ENCODE measurements at places on chromosomes 11 and 22.

DNA sequence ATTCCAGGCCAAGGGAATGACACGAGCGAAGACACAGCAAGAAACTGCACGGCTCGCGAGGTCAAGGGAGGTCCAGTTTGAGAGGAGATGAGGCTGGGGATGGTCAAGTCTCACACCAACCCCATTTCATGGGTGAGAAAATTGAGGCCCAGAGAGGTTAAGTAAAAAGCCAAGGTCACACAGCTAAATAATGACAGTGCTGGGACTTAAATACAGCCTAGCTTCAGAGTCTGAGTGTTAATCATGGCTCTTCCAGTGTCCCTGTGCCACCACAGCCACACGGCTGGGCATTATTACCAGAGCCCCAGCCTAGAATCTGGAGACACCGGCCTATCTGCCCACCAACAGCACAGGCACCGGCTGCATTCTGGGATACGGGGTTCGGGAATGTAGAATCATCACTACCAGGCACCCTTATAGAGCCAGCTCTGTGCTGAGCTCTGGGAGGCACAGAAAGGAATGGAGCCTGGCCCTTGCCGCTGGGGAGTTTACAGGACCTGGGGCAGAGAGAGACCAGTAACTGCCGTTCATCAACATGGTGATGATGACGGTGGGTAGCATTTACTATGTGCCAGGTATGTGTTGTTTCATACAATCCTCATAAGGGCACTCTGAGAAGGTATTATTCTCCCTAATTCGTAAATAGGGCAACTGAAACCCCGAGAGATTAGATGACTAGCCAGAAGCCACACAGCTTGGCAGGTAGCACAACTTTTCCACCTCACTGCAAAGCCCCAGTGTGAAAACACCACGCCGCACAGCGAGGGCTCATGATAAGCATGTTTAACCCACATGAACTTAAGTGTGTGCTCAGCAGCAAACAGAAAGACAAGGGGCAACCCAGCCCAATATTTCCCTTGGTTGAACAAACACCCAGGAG is 51.8 kb downstream of the CD6 start:
- no peak for DNase-seq

DNA sequence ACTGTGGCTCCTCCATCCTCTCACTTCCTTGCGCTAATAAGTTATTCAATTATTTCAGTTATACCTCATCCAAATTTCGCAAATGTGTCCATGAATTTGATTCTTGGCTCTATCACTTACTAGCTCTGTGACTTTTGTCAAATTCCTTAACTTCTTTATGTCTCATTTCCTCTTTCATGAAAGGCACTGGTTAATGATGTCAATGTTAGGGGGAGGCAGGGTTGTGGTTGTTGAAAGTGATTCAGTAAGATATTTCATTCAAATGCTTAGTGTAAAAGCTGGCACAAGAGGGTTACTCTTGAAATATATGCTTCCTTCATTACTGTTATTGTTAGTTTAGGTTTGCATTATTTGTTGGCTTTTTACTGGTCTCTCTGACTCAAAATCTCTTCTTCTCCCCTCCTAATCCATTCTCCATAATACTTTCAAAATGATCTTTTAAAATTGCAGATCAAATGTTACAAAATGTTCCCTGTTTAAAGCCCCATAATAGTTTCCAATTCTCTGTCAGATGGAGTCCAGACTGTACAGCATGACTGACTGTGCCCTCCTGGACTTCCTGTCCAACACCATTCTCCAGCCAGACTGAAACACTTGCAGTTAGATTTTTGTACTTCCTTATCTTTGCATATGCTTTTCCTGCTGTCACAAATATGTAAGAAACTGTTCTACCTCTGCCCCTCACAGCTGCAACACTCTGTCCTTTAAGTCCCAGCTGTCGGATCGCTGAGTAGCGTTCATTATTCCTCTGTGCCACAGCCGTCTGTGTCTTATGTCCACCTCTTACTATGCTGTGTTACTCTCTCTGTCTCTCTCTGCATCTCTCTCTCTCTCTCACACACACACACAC is 510.6 kb upstream of the RAG2 start:
- no peak for DNase-seq

- DNase-seq: no peak
These were observed 138.2 kb upstream of the MTMR2 start for GRCh38 chr11:96062134-96062533.

DNA sequence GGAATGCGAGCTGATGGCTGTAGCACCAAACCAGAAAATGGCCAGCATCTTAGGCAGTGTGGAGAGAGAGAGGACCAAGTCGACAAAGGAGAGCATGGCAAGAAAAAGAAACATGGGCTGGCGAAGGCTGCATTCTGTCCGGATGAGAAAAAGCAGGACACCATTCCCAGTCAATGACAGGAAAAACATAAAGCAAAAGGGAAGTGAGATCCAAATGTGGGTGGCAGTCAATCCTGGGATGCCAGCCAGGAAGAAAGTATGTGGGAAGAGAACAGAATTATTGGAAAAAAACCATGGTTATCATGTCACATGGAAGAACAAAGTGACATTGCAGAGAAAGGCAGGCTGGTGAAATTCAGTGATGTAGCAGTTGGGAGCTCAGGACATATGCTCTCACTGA is 36.9 kb upstream of the OR56A1 start:
- no peak for DNase-seq

- no peak for DNase-seq
These were observed 21.2 kb upstream of the FEZ1 start for GRCh38 chr11:125517116-125517770.

DNA sequence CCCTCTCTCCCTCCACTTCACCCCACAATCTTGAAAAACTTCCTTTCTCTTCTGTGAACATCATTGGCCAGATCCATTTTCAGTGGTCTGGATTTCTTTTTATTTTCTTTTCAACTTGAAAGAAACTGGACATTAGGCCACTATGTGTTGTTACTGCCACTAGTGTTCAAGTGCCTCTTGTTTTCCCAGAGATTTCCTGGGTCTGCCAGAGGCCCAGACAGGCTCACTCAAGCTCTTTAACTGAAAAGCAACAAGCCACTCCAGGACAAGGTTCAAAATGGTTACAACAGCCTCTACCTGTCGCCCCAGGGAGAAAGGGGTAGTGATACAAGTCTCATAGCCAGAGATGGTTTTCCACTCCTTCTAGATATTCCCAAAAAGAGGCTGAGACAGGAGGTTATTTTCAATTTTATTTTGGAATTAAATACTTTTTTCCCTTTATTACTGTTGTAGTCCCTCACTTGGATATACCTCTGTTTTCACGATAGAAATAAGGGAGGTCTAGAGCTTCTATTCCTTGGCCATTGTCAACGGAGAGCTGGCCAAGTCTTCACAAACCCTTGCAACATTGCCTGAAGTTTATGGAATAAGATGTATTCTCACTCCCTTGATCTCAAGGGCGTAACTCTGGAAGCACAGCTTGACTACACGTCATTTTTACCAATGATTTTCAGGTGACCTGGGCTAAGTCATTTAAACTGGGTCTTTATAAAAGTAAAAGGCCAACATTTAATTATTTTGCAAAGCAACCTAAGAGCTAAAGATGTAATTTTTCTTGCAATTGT is 92.3 kb downstream of the CD44 start:
- DNase-seq: no peak

DNA sequence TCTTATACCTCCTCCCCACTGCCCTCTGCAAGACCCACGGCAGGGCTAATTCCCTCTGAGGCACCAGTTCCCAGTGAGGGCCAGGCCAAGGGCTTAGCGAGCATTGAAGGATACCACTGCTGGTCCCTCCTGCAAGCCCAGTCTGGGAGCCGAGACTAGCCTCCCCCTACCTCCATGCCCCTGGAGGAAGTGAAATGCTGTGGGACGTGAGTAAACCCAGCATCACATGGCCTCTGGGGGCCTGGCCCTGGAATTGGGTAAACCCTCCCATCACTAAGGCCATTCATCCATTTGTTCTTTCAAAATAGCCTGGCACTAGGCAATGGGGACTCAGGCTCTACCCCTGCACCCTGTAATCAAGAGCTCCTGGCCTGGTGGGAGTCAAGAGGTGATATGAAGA is 24.7 kb downstream of the ARAP1 start:
- no peak for DNase-seq

GRCh38 chr22:23068096-23068831 is 2.1 kb upstream of the GNAZ start:
- DNase-seq: no peak

- no peak for DNase-seq
These were observed 14.1 kb downstream of the SLC35C1 start for GRCh38 chr11:45818961-45819605.

GRCh38 chr11:31981457-31981856 is 109.4 kb upstream of the RCN1 start:
- DNase-seq: no peak

DNA sequence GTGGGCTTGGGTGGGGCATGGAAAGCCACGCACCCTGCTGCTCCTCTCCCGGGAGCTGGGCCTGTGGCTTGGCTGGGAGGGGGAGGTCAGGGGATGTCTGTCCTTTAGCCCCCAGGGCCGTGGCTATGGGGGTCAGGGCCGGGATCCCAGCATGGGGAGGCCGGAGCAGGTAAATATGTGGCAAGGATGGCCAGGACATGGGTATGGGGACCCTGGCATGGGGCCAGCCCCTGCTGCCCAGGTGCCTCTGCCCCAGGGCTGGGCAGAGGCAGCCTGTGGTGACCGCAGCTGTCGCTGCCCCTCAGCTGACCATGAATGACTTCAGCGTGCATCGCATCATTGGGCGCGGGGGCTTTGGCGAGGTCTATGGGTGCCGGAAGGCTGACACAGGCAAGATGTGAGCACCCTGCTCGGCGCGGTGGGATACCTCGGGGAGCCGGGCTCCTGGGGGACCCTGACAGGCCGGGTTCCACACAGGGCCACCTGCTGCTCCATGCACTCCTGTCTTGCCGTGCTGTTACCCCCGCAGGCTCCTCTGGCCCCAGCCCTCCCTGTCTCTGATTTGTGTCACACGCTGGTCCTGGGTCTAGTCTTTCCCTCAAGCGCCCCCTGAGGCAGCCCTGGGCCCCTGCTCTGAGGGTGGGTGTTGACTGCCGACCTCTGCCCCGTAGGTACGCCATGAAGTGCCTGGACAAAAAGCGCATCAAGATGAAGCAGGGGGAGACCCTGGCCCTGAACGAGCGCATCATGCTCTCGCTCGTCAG is 8.1 kb upstream of the ANKRD13D start:
- DNase-seq: no peak

- no peak for DNase-seq
These were observed 953 bp upstream of the LRP5 start for GRCh38 chr11:68311160-68312116.

GRCh38 chr11:11389238-11389637 is 36.2 kb upstream of the CSNK2A3 start:
- DNase-seq: no peak

- no peak for DNase-seq
These were observed 775.6 kb upstream of the CCDC90B start for GRCh38 chr11:84061726-84062125.

GRCh38 chr22:23796461-23796860 is 9.7 kb downstream of the SMARCB1 start:
- no peak for DNase-seq

- no peak for DNase-seq
These were observed 4.3 kb upstream of the GP1BB start for GRCh38 chr22:19719050-19719482.

- DNase-seq: no peak
These were observed 1.1 kb downstream of the GNAZ start for GRCh38 chr22:23071230-23072076.

- DNase-seq: no peak
These were observed 9.9 kb downstream of the CSTF3 start for GRCh38 chr11:33151399-33151798.

- DNase-seq: no peak
These were observed at the start of gene MOB2 for GRCh38 chr11:1486054-1486825. TSS of gene MOB2 (minus strand) at chr11:1486779. CDS start at chr11:1486556, 223 bp downstream.

DNA sequence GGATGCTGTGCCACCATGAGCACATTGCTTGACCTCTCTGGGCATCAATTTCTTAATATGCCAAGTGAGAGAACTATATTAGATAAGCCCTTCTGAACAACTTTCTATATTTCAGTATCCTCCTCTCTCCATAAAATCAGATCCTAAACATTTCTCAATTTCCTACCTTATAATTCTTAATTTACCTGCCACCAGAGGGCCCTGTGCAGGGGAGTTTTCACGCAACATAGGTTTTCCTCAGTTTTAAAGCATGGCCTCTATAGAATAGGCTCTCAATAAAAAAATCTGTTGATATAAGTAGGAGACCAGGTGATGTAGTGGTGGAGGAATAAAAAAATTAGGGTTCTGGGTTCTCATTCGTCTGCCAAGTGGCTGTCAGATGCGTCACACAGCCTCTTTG is 83.7 kb upstream of the DBX1 start:
- no peak for DNase-seq

GRCh38 chr11:27242591-27242990 is 120.4 kb downstream of the CCDC34 start:
- DNase-seq: no peak

GRCh38 chr22:24483976-24484545 is 11.1 kb upstream of the UPB1 start:
- no peak for DNase-seq

DNA sequence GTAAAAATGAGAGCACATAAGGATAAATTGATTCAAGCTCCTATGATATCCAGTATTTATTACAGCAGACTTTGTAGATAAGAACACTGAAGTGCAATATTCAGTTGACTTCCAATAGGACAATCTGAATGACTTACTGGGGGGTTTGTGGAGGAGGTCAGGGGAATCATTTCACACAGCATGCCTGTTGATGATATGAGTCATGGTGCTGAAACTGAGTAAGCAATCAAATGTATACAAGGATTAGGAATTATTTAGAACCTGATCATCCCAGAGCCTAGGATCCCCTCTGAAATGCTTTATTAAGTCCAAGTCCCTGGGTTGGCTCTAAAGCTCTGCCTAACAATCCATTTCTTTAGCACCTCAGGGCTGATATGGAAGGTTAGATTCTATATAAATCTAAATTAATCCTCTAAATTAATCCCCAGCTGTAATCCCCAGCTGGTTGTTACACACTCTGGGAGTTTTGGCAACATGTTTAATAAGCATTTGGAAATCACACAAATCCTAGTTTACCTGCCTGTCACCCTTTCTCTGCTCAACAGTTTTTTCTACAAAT is 326.4 kb downstream of the GUCY1A2 start:
- DNase-seq: no peak

GRCh38 chr11:4118107-4118506 is 23.5 kb downstream of the RRM1 start:
- DNase-seq: no peak

- no peak for DNase-seq
These were observed 434.3 kb downstream of the RAB38 start for GRCh38 chr11:87740968-87741367.

GRCh38 chr11:11988099-11988651 is 20.3 kb downstream of the DKK3 start:
- DNase-seq: no peak
